ENCODE measurements at places on chromosomes 1 and 21.

DNA sequence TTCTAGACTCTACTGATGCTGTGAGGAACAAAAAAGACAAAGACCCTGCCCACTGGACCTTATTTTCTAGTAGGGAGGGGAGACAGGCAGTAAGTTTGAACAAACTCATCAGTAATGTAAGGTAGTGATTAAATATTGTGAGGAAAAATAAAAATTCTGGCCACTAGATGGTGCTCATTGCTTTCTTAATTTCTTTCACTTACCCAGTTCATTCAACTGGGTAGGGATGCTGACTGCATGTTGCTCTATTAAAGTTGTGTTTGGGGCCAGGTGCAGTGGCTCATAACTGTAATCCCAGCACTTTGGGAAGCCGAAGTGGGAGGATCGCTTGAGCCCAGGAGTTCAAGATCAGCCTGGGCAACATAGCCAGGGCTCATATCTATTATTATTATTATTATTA, 6.3 kb upstream of the KYAT3 start:
- H3K4me3 ChIP-seq = no peak overlapping the region
- DNase-seq = no peak
- peaks cover 27% of the 10 kb centered on the region for H3K4me1 ChIP-seq

GRCh38 chr1:158771950-158772866, at the start of gene OR6N1:
OR6N1 (minus strand) TSS chr1:158772195; CDS start chr1:158766682, 5,513 bp downstream.
- no peaks in the 10 kb centered on the region for H3K4me1 ChIP-seq
- no peak within 1 kb of the TSS for H3K4me3 ChIP-seq
- H3K36me3 ChIP-seq = no peaks in the 10 kb centered on the region
- no peak within 1 kb of the TSS for H3K27ac ChIP-seq
- DNase-seq = no peak

DNA sequence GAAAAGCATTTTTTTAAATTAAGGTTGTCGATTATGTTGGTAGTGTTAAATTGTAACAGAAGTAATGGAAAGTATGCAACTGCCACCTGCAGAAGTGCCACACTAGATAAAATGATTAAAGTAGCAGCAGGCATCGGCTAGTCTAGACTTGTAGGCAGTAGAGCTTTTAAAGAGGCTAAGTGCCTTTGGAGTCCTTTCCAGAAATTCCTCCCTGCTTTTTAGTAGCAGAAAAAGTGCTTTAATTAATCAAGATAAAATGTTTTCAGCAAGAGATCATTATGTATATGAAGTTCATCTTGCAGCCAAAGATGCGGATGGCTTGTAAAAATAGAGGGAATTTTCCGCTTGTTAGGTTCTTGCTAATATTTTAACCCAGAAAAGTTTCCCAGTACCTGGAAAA, 87.1 kb upstream of the LRRC8D start:
- H3K27ac ChIP-seq = no peak overlapping the region
- DNase-seq = no peak
- H3K36me3 ChIP-seq = peaks cover 2% of the 10 kb centered on the region
- peaks cover 42% of the 10 kb centered on the region for H3K4me1 ChIP-seq
- no peaks in the 10 kb centered on the region for H3K27me3 ChIP-seq
- no peak overlapping the region for H3K4me3 ChIP-seq

GRCh38 chr1:33274446-33274845, 18.2 kb downstream of the ZNF362 start:
- DNase-seq = no peak
- H3K27me3 ChIP-seq = no peaks in the 10 kb centered on the region
- no peaks in the 10 kb centered on the region for H3K36me3 ChIP-seq
- H3K4me3 ChIP-seq = no peak overlapping the region
- peaks cover 22% of the 10 kb centered on the region for H3K4me1 ChIP-seq
- no peak overlapping the region for H3K27ac ChIP-seq

- peaks cover 4% of the 10 kb centered on the region for H3K4me1 ChIP-seq
- no peak overlapping the region for H3K4me3 ChIP-seq
- no peaks in the 10 kb centered on the region for H3K36me3 ChIP-seq
Measured at GRCh38 chr1:86756062-86756406, 51.7 kb downstream of the SH3GLB1 start.

DNA sequence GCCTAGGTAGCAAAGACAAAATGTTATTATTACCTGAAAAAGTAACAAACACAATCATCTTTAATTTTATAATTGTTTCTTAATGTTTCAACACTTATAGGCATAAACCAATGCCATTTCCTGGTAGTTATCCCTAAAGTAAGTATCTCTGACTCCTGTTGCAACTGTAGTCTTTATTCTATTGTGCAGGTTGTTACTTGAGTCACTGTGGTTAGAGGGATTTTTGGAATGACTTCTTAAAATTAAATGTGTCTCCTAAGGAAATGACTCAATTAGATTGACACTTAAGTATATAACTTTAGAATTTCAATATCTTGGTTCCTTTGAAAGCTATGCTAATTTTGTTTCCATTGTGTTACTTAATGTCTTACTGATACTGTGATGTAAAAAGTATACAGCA, 143.9 kb downstream of the PHTF1 start:
- H3K4me3 ChIP-seq = no peak overlapping the region
- H3K27ac ChIP-seq = no peak overlapping the region
- H3K27me3 ChIP-seq = no peaks in the 10 kb centered on the region
- peaks cover 4% of the 10 kb centered on the region for H3K36me3 ChIP-seq
- DNase-seq = no peak
- no peaks in the 10 kb centered on the region for H3K4me1 ChIP-seq

- peaks cover 39% of the 10 kb centered on the region for H3K4me1 ChIP-seq
- H3K27me3 ChIP-seq = no peaks in the 10 kb centered on the region
- DNase-seq = peak; percentile 79
- H3K4me3 ChIP-seq = peak overlapping the region; percentile 92
- peaks cover 7% of the 10 kb centered on the region for H3K36me3 ChIP-seq
- H3K27ac ChIP-seq = peak overlapping the region; percentile 93
Measured at GRCh38 chr1:212285685-212286555, 710 bp downstream of the PPP2R5A start.

- no peaks in the 10 kb centered on the region for H3K4me1 ChIP-seq
- no peak for DNase-seq
- no peak overlapping the region for H3K4me3 ChIP-seq
- H3K27ac ChIP-seq = no peak overlapping the region
- no peaks in the 10 kb centered on the region for H3K36me3 ChIP-seq
Measured at GRCh38 chr1:78303620-78304019, 187.2 kb upstream of the PTGFR start.

- no peak overlapping the region for H3K4me3 ChIP-seq
- no peaks in the 10 kb centered on the region for H3K36me3 ChIP-seq
- H3K4me1 ChIP-seq = no peaks in the 10 kb centered on the region
- H3K27ac ChIP-seq = no peak overlapping the region
Measured at GRCh38 chr1:218942431-218942830, 231.2 kb upstream of the LYPLAL1 start.
